ENCODE measurements at places on chromosomes 11 and 22.

DNA sequence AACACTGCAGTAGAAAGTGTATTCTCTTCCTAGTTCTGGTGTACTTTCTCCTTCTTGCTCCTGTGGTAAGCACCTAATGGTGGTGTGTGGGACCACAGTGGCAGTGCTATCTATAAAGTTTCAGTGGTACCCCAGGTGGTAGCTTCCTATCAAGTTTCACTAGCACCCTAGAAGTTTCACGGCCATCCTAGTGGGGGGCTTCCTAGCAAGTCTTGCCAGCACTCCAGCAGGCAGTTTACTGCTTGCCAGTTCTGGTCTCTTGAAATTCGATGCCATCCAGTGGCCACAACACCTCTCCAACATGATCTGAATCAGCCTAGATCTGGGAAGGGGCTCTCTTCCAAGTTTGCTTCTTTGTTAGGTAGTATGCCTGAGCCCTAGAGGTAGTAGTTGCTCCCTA, 229.6 kb downstream of the SWAP70 start:
- DNase-seq, result no peak

DNA sequence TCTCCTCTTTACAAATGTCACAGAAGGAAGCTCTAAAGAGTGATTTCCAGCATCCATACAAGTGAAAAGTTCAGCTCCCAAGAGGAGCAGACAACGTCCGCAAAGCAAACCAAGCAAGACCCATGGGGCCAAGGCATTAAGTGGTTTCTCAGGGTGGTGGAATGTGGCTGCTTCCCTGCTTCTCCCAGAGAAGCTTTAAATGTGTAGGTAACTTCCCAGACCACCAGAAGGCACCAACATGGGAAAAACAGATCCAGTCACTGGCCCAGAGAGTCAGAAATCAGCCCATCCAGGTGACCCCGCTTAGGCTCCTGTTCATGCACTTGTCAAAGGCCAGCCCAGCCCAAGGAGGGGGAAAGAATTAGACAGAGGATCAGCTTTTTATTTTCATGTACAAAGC, 13.3 kb upstream of the PHF21A start:
- DNase-seq, result no peak

DNA sequence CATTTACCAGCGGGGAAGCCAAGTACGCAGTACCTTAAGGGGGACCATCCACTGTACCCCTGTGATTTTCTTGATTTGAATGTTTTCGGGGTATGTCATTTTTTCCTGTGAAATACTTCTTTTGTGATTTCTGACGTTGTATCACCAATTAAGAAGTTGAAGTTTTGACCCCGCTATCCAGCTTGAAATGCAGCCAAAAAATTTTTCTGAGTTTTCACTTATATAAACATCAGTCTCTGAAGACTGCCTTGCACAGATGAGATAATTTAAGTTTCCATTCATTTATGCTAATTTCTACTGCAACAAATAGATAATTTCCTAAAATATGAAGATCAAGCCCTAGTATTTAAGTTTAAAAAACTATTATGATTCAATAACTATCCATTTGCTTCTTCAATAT, 20.0 kb downstream of the CTSC start:
- no peak for DNase-seq

- no peak for DNase-seq
Observed at GRCh38 chr11:65896034-65896999, 3.9 kb downstream of the FOSL1 start.

DNA sequence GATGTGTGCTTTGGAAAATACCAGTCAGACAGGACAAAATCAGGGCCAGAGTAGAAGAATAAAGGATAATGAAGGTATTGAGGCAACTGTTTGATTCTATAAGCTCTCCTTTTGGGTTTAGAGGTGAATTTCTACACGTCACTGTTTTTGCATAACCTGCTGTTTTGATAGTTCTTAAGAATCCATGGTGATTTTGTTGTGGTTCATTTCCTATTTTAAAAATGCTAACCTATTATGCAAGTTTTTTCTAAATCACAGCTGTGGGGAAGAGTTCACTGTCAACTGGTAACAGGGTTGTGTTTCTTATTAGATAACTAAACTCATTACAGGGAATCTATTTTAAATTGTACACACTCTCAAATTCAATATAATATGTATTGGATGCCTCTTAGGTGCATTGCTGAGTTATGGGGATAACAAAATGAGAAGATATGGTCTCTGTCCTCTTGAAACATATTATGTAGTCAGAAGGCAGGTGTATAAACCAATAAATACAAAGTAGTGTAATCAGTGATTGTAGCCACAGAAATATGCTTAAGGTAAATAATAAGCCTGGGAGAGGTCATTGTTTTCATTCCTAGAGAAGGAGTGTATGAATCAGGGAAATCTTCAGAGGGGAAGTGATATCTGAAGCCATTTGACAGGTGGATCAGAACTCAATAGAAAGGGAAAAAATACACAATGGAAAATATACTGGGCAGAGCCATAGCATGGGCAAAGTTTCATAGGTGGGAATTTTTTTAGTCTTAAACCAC, 192.5 kb downstream of the FAT3 start:
- DNase-seq, result no peak

Data from stimulated activated naive CD4-positive, alpha-beta T cell treated with Interleukin-2 at 50 U/mL for 16 hours (primary cell).